ENCODE measurements at places on chromosomes 11 and 22. TPM values are rescaled to one million over a fixed set of nuclear protein-coding genes. Genes with fewer than 3 reads are reported as not detected.
A peak's percentile ranks its signal among the peaks of the same experiment; 100 is the strongest.

GRCh38 chr11:78417888-78418583 is 416 bp upstream of the GAB2 start:
- peaks cover 8% of the 10 kb centered on the region for H3K4me1 ChIP-seq
- H3K36me3 ChIP-seq: no peaks in the 10 kb centered on the region
- H3K27me3 ChIP-seq: no peaks in the 10 kb centered on the region
- DNase-seq: peak; percentile 75

The CSF2RB gene
- total RNA-seq: 4.3 TPM

The FGF3 gene
- total RNA-seq: not detected

The TIGD3 gene
- total RNA-seq: 0.16 TPM

The P2RX6 gene
- not detected for total RNA-seq

DNA sequence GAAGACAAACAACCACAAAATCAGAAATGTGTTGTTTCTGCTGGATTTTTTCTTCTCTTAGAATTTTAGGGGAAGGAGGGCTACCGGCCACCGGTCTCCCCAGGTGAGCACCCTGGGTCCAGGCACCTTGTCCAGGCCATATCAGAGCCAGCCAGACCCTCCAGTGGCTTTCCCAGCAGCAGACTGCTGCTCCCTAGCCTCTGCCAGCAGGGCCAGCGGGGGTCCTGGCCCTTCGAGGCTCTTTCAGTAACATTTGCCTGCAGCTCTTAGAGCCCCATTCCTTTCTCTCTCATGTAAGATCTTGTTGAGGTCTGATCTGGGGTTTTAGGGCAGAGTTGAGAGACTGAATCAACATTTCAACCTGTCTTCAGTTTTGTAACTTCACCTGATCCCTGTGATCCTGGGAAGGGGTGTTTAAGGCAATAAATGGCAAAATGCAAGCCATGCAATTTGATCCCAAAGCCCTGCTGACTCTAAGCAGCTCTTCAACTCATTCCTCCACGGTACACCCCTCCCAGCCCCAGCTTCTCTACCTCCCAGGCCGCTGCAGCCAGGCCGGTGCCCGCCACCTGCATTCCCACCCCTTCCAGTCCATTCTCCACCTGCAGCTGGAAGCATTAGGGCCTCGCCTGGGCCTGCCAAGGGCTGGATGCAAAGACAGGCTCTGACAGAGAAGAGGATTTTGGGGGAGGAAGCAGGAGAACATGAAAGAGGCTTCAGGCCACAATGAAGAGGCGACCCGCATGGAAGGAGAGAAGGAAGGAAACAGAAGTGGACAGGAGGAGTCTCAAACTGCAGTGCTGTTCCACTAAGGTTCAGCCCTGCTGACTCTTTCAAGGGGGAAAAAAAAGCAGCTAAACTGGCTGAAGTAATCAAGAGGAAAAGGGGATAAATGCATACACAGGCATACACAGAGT is 113.0 kb upstream of the FGF3 start:
- no peak overlapping the region for H3K4me3 ChIP-seq
- no peaks in the 10 kb centered on the region for H3K36me3 ChIP-seq
- no peak overlapping the region for H3K27ac ChIP-seq
- DNase-seq: peak; percentile 14
- H3K4me1 ChIP-seq: no peaks in the 10 kb centered on the region
- H3K27me3 ChIP-seq: no peaks in the 10 kb centered on the region
